ENCODE measurements at places on chromosomes 1 and 21. TPM values are rescaled to one million over a fixed set of nuclear protein-coding genes. Genes with fewer than 3 reads are reported as not detected.

- no peak for DNase-seq
These were observed 53.3 kb upstream of the FASLG start for GRCh38 chr1:172605641-172606040.

DNA sequence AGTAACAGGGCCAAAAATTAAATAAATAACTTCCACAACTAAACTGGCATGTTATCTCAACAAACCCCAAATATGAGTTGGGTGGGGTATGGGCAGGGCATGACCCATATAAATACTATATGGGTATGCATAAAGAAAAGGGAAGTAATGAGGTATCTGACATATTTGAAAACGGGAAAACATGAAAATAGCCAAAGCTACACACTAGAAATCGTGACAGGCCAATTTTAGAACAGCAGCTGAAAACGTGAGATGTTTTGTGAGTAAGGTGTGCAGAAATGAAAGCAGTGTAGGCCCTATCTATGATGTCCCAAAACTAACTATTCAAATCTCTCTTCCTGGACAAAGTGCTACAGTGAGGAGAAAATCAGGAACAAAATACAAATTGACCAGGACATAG is 537.9 kb upstream of the NR5A2 start:
- DNase-seq = no peak

DNA sequence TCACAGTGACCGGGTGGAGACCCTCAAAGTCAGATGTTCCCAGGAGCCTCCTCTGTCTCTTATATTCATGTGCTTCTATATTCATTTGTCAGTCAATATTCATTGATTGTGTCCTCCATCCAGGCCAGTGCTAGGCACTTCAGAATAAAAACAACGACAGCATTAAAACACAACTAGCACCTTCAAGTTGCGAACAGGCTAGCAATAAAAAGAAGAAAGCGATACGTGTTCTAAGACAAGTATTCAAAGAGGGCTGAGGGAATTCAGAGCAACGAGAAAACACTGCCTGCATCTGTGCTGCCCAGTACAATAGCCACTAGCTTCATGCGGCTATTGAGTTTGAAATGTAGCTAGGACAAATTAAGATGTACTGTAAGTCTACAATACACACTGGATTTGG is 138.0 kb downstream of the PLXNA2 start:
- DNase-seq = no peak

GRCh38 chr1:61432616-61433388 is 292.1 kb downstream of the TM2D1 start:
- no peak for DNase-seq

Gene PDZK1
- total RNA-seq = not detected

Data from mesenteric fat pad (tissue), 1 donor.